ENCODE measurements at places on chromosomes 13 and 19. TPM values are rescaled to one million over a fixed set of nuclear protein-coding genes. Genes with fewer than 3 reads are reported as not detected.

- DNase-seq, result peak; percentile 70
Observed at GRCh38 chr19:5804516-5805461, at the start of gene NRTN. NRTN (plus strand) TSS chr19:5805067; CDS start chr19:5824166, 19,099 bp downstream.

DNA sequence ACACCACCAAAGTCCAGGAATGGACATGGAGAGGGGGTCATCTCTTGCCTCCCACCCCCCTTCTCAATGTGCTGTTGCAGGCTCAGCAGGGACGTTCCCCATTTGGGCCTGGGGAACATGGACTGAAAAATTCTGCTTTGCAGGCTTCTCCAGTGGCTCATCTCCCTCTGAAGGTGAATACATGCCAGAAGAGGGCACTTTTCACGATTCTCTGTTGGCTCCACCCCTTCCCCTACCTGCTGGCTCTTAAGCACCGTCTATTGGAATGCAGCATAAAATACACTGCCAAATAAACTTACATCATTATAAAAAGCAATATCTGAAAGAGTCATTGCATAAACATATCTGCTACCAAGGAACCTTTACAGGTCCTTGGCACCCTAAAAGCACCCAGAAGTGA, 35.7 kb downstream of the NHLRC3 start:
- DNase-seq, result no peak

LINGO3 gene
- total RNA-seq, result not detected

DNA sequence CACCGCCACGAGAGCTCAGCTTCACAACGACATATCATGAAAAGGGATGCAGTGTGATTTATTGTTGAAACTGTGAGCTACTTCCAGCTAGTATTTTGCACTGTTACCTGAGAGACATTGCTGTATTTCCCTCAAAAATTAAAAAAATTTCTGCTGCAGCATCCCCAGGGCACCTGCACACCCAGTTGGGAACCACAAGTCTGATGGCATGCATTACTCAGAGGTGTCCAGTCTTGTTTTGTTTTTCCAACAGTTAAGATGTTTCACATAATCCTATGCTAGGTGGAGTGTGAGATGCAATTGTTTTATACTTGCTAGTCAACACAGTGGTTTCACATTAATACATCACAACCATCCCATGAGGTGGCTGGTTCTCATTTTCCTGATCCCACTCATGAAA, 285.2 kb downstream of the SHISA2 start:
- DNase-seq, result no peak

- no peak for DNase-seq
Observed at GRCh38 chr19:50311723-50312635, 17.2 kb downstream of the KCNC3 start.

GSX1 gene
- total RNA-seq, result not detected

DNA sequence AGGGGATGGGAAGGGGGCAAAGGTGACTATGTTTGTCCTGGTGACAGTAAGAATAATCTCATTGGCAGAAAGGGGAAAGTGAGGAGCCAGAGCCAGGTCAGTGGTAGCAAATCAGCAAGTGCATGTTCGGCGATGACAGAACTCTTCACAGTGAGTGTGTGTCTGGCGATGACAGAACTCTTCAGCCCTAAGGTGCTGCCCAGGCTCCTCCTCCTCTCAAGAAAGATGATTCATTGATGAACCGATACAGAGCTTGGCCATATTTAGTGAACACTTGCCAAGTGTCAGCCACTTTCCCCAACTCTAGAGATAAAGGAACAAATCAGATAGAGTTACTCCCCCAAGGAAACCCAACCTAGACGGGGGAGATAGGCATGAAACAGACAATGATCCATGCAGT, 199.3 kb upstream of the UBL3 start:
- DNase-seq, result no peak

- no peak for DNase-seq
Observed at GRCh38 chr13:81927347-81927746, 1586.4 kb upstream of the SPRY2 start.

DPF1 gene
- total RNA-seq, result not detected

FLT3LG gene
- 6.0 TPM for total RNA-seq

GRCh38 chr13:88979465-88980175, 1308.4 kb downstream of the SLITRK5 start:
- DNase-seq, result no peak

DNA sequence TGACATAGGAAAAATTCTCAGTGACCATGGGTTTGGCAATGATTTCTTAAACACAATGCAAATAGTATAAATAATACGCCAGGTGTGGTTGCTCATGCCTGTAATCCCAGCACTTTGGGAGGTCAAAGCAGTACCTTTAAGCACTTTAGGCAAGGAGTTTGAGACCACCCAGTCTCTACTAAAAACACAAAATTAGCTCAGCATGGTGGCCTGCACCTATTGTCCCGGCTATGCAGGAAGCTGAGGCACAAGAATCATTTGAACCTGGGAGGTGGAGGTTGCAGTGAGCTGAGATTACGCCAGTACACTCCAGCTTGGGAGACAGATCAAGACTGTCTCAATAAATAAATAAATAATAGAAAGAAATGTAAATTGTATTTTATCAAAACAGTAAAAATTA, 356.5 kb upstream of the SLITRK6 start:
- DNase-seq, result no peak

SIGLEC14 gene
- not detected for total RNA-seq

DNA sequence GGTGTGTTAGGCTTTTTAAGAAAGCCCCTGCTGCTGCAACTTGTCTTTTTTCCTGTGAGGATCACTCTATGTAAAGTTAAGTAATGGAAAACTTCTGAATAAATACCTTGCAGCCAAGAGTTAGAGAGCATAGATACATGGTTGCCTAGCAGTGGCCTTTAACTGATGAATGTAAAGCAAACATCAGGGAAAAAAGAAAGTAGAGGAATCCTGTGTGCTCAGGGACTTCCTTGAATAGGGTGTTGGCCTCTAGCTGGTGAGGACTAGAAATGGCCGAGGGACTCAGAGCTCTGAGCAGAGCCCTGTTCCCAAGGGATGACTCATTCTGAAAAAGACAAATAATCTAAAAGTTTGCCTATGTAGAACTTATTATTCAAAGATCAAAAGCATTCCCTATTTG, 135.7 kb downstream of the MIPEP start:
- no peak for DNase-seq
